ENCODE measurements at places on chromosomes 1 and 21. TPM values are rescaled to one million over a fixed set of nuclear protein-coding genes. Genes with fewer than 3 reads are reported as not detected.

CNIH3 gene
- polyA plus RNA-seq, result 19.7 TPM

CYP4A22 gene
- not detected for polyA plus RNA-seq

RUNX3 gene
- 1.8 TPM for polyA plus RNA-seq

COX20 gene
- 51.9 TPM for polyA plus RNA-seq

GRCh38 chr1:74799119-74799657, 66.2 kb downstream of the TYW3 start:
- DNase-seq, result no peak

DNA sequence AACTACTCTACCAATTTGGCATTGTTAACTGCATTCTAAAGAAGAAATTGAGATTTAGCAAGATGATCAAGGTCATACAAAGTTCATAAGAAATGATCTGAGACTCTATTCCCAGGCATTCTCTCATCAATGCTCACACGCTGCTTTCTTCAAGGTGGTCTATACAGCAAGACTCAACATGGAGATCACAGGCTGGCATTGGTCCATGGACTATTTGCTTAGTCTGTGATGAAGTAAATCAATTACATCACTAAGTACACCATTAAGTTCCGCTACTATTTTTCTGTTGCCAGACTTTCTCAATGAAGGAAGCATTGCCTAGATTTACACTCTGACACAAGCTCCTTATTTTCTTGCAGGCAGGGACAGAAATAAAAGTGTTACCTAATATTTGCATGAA, 51.9 kb upstream of the CYP2J2 start:
- no peak for DNase-seq

- DNase-seq, result no peak
Measured at GRCh38 chr21:28133116-28133515, 859.6 kb downstream of the LTN1 start.

- no peak for DNase-seq
Measured at GRCh38 chr1:46030876-46031660, 101.4 kb downstream of the PIK3R3 start.

- DNase-seq, result no peak
Measured at GRCh38 chr1:11044849-11045427, 2.1 kb downstream of the MASP2 start.

Data from fibroblast of lung (primary cell).